Glomerular endothelial cell (primary cell): ENCODE measurements at places on chromosomes 12 and 14. TPM values are rescaled to one million over a fixed set of nuclear protein-coding genes. Genes with fewer than 3 reads are reported as not detected.

ERP27 gene
- not detected in 2 replicates for total RNA-seq

GPHN gene
- 5.7 and 16.1 TPM in 2 replicates for total RNA-seq

DNA sequence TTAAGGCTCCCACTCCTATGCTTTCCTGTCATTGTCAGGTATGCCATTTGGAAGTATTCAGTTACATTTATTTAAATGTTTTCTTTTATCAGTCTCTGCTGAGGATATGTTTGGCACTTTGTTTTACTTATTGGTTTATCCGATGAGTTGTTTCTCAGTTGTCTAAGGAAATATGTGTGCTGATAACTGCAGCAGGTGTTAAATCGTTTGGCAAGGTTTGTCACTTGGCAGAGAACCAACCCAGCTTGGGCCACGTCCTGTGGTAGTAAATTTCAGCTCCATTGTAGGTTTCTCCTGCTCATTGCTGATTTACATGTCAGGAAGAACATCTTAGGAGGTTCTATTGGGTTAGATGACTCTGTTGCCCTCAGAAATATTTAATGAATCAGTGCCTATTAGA, 22.0 kb upstream of the MGST1 start:
- no peak for DNase-seq

- DNase-seq = no peak
These were observed at the start of gene PRKD1 for GRCh38 chr14:29927376-29928116. Gene PRKD1, minus strand, starts transcription at chr14:29927847.

DNA sequence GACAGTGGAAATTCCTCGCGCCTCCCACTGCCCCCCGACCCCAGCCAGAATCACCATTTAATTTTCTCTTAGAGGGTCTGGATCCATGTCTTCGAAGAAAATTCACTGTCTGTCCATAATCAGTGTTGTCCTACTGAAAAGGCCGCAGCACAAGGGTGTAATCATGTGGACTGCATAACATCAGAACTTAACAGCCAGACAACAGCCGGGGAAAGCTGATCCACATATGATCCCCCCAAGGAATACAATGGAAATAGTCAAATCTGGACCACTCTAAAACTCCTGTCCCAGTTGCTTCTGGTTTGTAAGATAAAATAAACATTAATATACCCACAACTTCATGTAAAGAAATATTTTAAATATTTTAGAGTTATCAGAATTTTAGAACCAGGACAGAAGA, 177.5 kb downstream of the SSPN start:
- no peak for DNase-seq

GRCh38 chr12:29148596-29148910, 525 bp upstream of the FAR2 start:
- DNase-seq = no peak

DNA sequence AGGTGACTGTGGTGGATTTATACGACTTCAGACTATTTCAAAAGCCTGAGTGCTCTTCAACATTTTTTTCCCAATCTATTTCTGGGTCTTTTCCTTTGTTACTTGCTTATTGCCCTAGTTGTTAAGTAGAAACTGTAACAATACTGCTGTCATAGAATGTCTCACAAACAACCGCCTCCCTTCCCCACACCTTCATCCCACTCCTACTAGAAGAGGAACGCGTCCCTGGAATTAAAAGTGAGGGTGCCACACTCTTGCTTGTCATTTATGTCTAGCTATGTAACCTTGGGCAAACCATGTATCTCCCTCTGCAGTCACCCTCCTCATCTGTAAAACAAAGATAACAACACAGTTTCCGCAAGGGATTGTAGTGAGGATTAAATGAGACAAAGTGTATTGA, 8.6 kb downstream of the BRAP start:
- DNase-seq = no peak

DNA sequence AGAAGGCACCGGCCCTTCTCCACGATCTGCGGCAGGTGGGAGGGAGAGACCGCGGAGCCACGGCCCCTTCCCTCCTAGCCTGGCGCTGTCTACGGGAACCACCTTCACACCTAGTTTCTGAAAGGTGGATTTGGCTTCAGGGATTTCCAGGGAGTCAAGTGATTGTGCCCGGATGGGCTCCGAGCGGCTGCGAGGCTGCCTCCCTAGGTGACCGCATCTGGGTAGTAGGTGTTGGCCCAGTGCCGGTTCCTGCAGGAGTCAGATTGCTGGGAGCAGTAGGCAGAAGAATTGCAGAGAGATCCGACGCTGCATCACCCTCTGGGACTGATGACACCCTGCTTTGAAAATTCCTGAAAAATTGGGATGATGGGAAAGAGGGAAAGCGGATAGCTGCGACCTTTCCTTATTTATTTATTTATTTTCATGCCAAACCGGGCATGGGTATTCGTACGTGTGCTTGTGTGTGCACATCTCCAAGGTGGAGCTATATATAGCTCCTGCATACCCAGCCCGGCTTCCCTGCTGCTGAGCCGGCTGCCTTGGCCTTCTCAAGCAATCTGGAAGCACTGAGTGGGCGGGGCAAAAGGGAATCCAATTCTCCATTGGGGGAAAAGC, 1.1 kb downstream of the CNTN1 start:
- no peak for DNase-seq

TAS2R20 gene
- 0.34 and 1.8 TPM in 2 replicates for total RNA-seq

DNA sequence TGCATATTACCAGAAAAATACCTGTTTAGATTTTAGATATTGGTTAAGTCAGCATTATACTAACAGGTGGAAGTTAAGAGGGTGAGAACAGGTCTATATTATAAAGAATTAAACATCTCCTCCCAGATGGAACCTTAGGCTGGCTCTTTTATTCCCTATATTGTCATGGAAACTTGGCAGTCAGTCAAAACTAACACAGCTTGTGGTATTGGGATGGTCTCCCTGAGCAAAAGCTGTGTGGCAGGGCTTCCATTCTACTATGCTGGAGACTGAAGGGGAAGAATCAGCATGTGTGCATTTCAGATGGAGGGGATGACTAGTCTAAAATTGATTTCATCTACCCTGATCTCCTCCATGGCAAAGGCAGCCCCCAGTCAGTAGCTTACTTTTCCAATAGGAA, 66.7 kb downstream of the SMOC1 start:
- no peak for DNase-seq

DNA sequence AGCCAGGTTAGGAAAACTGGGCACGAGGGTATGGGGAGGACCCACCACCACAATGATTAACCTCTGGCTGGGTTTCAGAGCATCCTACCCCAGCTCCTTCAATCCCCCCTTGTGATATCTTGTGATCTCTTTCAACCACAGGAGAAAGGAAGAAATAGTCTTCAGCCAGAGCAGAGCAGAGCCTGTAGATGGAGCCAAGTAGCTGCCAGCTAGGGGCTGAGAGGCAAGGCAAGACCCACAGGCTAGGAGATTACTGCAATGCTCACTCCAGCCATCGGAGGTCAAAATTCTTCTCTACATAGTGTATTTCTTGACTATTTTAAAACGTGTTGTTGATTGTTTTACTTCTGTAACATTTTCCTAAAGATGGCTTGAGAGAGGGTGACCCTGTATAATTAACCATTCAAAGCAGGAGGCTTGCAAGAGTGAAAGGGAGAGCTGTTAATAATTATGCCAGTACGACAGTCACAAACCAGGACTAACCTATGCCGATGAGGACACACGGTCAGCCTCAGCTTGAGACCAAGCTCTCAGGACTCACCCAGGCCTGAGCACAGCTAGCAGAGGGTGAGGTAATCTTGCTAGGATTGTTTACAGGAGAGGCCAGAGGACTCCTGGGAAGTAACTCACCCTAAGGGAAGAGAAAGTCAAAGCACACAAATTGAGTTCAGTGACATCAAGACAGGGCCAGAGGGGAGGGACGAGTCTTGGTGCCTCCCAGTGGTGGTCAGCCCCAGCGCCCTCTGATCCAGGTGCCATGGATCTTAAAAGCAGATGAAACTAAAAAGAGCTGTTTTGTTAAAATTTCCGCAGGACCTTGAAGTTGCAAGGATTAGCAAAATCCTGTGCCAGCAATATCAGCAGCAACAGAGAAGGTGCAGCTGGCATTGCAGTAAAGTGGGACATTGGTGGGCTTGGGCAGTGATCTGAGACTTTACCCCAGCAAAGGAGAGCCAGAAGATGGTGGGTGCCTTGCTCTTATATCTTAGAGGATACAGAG, 29.8 kb upstream of the CDKN3 start:
- DNase-seq = peak; percentile 41

DNA sequence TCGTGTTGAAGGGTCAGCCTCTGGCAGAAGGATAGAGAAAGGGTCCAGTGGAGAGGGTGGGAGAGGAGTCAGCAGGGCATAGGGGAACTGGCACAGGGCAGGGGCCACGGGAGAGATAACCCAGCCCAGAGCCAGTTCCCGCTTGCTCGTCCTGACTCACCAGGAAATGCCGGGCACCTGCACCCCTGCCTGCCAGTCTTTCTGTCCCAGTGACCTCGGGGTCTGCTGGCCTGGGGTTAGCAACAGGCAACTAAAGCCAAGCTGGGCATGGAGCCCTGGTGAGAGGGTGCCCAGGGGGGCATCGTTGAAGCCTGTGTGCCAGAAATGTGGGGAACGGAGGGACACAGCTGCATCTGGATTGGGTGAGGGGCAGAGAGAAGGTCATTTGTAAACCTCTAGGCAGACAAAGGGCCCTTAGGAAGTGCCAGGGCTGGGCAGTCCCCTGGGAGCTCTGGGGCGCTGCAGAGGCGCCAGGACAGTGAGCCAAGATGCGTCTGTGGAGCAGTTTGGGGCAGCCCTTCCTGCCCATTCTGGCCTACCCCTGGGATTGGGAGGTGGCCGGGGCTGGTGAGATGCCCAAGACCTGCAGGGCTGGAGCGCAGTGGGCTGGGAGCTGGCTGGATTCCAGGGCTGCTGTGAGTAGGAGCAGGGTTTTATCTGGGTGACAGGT, 5.5 kb downstream of the TNFAIP2 start:
- no peak for DNase-seq

CLEC4A gene
- not detected in 2 replicates for total RNA-seq

GRCh38 chr12:73308079-73308478, 1035.9 kb downstream of the TRHDE start:
- DNase-seq = no peak

MIP gene
- total RNA-seq = 0.15 TPM in 1 of 2 replicates, not detected in the other

TMTC2 gene
- total RNA-seq = 6.2 and 8.8 TPM in 2 replicates

EP400 gene
- 23.5 and 43.1 TPM in 2 replicates for total RNA-seq

GRCh38 chr12:95882080-95882479, 23.3 kb downstream of the SNRPF start:
- no peak for DNase-seq

DNA sequence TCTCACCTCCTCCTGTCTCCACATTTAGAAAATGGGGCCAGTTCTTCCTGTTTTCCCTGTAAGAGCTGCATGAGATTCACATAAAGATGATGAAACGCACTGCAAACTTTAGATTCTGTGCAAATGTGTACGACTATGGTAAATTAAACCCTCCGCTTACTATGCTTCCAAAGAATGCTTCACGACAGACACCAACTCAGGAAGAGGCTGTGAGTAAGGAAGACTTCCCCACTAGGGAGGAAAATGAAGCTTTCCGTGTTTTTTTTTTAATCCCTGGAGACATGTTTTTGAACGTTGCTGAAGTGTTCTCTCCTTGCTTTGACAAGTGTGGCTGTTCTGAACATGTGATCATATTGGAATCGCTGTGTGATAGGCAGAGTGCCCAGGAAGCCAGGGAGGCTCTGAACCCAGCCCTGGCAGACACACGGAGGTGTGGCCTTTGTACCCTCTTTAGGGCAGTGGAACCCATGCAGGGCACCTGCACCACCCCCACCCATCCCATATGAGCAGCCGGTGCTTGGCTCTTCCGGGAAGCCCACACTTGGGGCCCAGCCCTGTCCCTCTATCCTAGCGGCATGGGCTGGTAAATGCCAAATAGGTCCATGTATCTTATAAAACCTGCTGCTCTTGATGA, 7.5 kb upstream of the SYNE3 start:
- DNase-seq = no peak

- DNase-seq = no peak
These were observed 104.1 kb downstream of the IGF1 start for GRCh38 chr12:102376181-102376747.

- DNase-seq = no peak
These were observed 103.0 kb upstream of the SFSWAP start for GRCh38 chr12:131607658-131608447.

DNA sequence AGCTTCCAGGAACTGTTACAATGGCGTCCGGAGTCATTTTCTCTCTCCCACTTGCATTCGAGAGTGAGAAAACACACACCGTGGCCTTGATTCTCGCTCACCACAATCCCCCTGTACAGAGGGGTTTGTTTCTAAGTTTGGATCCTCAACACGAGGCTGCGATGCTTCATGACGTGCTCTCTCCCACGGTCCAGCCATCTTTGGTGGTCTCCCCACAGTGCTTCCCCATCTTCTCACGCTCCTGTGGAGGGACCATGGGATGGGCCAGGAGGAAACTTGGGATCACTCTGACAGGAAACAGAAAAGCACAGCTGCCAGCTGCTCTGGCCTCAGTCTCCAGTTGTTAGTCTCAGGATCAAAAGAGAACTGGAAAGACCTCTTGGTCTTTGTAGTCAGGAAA, 28.1 kb downstream of the OR10P1 start:
- DNase-seq = no peak

GRCh38 chr12:105783983-105784947, 354.5 kb downstream of the NUAK1 start:
- DNase-seq = no peak

DNA sequence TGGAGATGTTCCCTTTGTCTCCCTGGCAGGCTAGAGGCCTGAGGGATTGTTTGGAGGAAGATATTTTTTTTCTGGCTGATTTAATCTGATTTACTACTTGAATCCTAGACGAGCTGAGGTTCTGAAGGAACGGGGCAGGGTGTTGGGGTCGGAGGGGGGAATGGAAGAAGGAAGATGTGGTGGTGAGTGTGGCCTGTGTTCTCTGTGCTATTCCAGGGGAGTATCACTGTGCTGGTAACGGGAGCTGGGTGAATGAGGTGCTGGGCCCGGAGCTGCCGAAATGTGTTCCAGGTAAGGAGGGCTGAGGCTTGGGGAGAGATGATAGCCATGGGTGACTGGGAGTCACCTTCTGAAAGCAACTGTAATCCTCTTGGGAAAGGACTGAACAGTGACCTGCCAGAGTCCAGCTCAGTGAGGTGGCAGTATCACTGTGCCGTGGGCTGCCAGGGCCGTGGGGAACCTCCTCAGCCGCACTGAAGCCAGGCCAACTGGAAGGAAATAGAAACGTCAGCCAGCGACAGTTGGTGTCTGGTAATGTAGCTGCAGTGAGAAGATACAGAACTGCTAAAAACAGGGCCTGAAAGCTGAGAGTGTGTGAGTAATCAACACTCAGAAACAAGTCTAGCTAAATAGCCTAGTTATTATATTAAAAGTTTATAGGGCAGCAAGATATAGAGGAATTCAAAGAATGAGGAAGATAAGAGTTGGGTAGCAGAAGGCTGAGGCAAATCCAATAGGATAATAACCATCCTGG, 7.9 kb downstream of the C1S start:
- no peak for DNase-seq

DNA sequence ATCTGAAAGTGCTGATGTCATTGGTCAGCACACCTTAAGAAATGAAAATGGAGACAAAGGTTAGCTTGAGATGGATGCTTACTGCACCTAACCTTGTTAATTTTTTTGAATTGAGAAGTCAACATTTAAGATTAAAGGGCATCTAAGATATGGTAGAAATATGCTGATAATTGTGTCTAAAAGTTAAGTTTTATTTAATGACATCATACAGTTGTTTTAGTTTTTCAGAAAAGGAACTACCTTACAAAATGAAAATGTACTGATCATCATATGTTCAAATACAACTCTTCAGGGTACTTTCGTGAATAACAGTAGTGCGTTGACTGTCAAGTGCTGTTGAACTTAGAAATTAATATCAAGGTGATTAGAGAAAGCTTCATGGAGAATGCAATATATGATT, 2.5 kb downstream of the SMCO3 start:
- DNase-seq = no peak

- no peak for DNase-seq
These were observed 44.3 kb downstream of the PELI2 start for GRCh38 chr14:56162476-56162875.

SLC24A4 gene
- total RNA-seq = 0.15 and 0.18 TPM in 2 replicates

PPP4R3A gene
- total RNA-seq = 48.7 and 65.2 TPM in 2 replicates
